Omental fat pad (tissue), 4 donors: ENCODE measurements at places on chromosomes 1 and 21. TPM values are rescaled to one million over a fixed set of nuclear protein-coding genes. Genes with fewer than 3 reads are reported as not detected.

RBP7 gene
- 184 TPM for total RNA-seq

ATP13A2 gene
- 18.7 TPM for total RNA-seq

NEK2 gene
- 0.60 TPM for total RNA-seq

B4GALT2 gene
- total RNA-seq, result 20.3 TPM

MRPS15 gene
- total RNA-seq, result 65.3 TPM

GBP2 gene
- total RNA-seq, result 82.8 TPM

MCOLN2 gene
- 9.9 TPM for total RNA-seq

NGF gene
- total RNA-seq, result 5.8 TPM

- DNase-seq, result no peak
These were observed 25.5 kb downstream of the ZC3H11B start for GRCh38 chr1:219587401-219587800.

DNA sequence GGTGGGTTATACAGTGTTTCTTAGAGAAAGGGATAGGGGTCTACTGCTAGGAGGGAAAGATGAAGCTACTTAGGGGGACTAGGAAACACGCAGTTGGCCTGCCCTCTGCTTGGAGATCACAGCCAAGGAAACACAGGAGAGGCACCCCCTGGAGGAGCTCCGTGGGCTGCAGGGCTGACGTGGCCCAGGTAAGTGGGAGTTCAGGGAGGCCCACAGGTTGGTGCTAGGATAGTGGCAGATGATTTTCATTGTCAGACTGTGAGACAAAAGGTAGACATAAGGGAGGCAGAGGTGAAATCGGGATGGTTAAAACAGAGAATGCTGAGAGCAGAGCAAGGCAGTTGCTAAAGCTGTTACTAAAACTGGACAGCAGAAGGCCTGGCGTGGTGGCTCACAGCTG is 463.0 kb downstream of the DSCAM start:
- DNase-seq, result no peak

DNA sequence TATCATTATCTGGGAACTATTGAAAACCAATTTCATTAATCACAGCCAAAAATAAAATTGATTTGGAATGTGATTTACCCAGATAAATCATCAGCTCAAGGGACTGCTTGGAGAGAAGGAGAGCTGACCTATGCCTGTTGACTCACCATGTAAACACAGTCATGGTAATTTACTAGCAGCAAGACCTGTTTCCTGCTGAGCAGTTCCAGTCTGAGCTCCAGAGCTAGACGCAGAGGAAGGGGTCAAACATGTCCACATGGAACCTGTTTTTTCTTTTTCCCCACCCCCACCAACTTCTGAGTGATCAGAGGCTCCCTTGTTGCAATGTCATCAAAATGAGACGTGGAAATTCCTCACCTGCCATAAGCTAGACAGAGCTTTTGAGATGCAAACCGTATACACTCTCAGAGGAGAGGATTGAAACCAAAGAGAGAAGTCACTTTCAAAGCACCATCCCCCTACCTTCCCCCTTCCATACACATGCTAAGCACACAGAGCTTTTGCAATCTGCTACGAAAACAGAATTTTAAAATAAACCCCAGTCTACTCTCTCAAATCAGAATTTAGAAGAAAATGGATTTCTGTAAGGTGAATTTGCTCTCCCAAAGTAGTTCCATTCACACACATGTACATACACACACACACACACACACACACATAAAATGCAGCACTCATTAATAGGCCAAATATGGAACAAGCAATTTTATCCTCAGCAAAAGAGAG is 55.9 kb upstream of the PTGFRN start:
- no peak for DNase-seq

DNA sequence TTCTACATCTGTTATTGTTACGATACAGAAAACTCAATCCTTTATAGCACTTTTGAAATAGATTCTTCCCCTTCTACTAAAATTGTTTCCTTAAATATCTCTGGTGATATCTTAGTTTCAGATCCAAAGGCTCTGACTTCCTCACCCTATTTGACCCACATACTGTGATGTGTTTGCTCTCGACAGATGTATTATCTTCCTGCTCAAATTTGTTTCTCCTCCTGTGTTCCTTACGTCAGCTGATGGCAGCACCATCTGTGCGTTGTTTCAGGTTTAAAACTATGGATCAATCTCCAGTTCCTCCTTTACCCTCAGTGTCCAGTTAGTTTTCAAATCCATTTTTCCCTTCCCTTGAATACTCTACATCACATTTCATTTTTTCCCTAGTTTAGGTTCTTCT is 274.4 kb downstream of the RYR2 start:
- no peak for DNase-seq

DNA sequence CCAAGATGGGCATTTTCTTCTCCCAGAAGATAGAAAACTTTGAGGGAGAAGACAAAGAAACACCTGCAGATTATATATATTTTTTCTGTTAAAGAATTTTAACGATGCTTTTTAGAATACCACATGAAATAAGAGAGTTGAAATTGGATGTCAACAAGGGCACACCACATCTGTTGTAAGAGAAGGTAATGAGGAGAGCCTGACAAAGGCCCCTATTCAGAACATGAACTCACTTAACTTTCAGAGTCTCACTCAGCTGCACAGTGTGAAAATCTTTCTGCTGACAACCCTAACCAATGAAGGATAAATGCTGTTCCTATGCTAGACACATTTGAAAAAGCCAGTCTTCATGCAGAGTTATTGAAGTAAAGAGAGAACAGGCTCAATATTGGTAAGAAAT is 7.3 kb downstream of the KRTAP22-2 start:
- DNase-seq, result no peak

GRCh38 chr1:244139655-244140054 is 88.6 kb downstream of the ZBTB18 start:
- DNase-seq, result no peak

DNA sequence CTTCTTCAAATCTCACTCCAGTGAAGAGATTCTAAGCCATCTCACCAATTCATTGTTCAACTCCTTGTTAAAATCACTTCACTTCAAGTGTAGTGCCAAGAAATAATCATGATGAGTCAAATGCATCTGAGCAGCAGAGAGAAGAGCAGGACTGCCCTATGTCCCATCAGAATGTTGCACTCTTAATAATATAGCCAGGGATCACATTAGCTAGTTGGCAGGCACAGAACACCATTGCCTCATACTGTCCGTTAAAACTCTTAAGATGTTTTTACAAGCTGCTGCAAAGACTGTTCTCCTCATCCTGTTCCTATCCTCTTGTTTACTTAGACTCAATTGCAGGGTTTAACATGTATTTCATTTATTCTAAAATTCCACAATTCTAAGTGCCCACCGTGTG is 432.9 kb downstream of the PLPP3 start:
- no peak for DNase-seq

GRCh38 chr1:54815086-54815876 is 14.2 kb upstream of the TTC22 start:
- DNase-seq, result no peak

DNA sequence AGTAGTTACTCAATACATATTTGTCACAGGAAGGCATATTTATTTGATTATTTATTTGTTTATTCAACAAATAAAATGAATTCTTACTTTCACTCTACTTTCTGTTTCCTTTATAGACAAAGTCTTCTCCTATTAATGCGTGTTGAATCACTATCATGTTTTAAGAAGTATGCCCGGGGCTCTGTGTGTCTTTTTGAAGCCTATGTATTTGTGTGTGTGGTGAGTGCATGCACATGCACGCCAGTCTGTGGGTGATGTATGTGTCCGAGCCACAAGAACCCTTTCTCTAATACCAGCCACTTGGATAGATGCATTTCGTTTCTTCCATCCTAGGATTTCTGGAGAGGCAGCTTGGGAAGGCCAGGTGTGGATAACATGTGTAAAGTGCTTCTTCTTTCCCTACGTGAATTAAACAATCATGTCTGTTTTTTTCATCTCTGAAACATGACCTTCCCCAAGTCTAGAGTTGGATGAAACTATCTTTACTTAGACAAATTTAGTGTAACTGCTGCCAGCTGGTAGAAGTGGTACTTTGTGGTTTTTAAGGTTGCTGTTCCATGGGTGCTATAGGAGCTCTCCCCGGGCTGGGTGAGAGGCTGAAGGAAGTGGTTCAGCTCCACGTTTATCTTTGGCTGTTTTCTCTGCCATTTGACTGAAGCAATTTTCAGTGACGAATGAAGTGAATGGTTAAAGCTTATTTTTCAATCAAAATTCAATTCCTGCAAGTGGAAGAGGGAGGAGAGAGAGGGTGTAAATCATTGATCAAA is 46.8 kb upstream of the PPM1J start:
- DNase-seq, result no peak

- DNase-seq, result no peak
These were observed 43.0 kb upstream of the RAP1A start for GRCh38 chr1:111576547-111576946.

DNA sequence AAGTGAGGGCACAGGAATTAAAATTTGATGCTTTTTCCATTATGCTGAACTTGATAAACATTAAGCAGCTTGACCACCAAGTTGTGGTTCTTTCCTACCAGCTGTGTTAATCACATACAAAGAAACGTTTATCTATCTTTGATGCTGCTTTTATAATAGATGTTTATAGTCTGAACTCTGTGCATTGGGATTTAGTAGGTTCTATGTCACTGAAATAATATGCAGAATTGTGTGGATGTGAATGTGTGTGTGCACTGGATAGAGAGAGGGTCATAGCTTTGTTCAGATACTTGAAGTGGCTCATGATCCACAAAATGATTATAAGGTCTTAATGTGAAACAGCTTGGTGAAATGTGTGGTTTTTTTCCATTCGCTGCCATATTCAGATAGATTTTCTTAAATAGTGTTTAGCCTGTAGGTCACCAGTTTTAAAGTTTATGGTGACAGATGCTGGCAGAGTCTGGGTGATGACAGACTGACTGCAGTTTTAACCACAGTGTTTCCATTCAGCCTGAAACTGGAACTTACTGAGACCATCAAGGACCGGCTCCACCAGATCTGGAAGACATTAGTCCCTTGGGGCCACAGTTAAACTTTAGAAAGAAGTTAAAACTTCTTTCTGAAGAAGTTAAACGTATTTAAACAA is 10.2 kb downstream of the DDI2 start:
- DNase-seq, result no peak

DNA sequence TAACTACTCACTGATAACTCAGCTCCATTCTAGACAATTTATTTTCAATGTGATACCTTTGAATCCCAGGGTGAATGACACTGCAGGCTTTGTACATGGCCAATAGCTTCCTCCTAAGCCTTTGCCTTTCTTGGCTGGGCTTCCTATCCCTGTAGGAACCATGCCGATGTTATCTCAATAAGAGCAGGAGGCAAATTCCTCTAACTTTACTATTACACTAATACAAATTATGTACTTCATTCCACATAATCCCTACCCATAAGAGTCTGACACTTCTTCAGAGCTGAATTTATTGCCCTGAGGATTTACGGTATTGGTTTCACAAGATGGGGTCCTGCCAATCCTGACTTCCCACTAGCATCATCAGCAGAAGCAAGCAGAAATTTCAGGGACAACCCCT is 14.0 kb downstream of the TGFBR3 start:
- DNase-seq, result no peak

DNA sequence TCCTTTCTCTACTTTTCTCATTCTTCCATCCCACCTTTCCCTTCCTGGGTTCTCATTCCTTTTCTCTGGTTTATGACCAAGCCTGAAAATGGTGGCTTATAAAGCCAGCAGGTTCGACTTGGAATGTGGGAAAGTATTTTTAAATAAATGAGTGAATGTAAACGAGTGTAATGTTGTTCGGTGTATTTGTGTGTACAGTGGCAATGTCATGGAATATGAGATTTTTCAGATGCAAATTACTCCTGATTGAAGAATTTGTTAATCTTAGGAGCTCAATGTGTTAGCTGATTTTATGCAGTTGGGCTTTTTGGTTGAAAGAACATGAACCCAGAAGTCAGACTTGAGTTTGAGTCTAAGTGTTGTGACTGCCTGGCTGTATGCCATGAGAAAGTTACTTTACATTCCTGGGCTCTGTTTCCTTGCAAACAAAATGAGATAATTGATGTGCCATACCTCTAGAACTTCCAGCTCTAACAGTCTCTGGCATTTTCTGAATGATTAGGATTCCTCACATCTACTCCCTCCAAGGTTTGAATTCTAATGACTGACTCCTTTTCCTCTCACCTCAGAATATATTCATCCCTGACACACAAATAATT is 6.6 kb downstream of the SGIP1 start:
- no peak for DNase-seq

GRCh38 chr1:182207300-182207699 is 145.8 kb upstream of the ZNF648 start:
- DNase-seq, result no peak

DNA sequence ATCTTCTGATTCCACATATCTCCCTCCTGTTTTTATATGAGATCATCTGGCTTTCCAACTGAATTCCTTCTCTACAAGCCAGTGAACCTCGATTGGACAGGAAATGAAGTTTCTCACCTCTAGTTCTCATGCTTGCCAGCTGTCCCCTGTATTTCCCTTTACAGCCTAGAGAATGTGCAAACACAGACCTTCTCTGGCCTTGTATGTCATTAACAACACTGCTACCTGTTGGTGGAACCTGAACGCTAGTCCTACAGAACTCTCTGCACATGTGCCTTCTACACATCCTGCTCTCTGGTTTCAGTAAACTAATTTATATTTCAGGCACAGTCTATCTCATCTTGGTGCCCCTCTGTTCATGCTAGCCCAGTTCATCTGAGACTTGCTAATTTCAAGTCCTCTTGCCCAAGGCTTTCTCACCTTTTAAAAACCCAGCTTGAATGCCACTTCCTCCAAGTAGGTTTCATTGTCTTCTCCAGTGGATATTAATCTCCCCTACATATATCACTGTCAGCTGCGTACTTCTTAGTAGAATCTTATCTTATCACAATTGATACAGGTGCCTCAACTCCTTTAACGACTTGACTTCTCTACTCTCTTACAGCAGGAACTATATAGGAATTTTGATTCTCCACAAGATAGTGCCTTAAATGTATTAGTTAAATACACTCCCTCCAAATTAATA is 549.9 kb downstream of the PLPP3 start:
- DNase-seq, result no peak

- no peak for DNase-seq
These were observed 274.5 kb downstream of the VAV3 start for GRCh38 chr1:107690491-107690890.
